Fibroblast of skin of back (primary cell): ENCODE measurements at places on chromosomes 1 and 21.

- DNase-seq = no peak
Observed at GRCh38 chr1:215479567-215479966, 87.5 kb upstream of the KCTD3 start.

GRCh38 chr1:145997718-145998023 lies 1.3 kb upstream of the TXNIP start:
- DNase-seq = no peak

- DNase-seq = no peak
Observed at GRCh38 chr1:170657275-170657853, 6.6 kb upstream of the PRRX1 start.

GRCh38 chr1:217072926-217073325 lies 349.7 kb upstream of the ESRRG start:
- no peak for DNase-seq

GRCh38 chr1:58585581-58586151 lies 8.6 kb upstream of the TACSTD2 start:
- peak; percentile 25 for DNase-seq

DNA sequence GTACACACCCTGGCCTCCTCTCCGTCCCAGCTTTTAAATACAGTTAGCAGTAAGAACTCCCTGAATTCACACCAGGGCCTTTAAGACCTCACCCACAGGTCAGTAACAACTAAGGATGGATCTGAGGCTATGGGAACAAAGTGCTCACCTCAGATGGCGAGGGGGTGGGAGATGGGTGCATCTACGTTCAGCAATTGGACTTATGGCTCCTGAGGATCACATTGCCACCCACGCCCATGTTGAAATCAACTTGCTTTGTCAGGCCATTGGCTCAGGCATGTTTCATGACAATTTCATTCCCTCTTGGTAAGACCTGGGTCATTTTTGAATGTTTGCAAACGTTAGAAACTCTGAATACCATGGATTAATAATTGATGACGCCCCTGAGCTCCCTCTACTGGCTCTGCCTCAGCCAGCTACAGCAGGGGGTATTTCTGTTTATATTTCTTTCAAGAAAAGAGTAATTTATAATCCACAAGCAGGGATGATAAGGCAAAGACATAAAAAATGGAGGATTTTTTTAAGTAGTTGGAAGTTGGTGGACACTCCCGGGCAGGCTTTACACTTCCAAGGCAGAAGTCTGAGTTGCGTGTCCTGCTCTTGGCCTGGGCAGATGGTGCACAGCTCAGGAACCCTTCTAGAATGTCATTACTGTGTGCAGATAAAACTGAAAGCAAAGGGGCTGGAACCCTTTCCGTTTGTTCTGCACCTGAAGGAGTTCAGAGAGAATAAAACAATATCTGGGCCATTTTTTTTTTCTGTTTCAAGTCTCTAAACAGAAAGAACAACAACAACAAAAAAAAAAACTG lies 13.7 kb upstream of the LBR start:
- no peak for DNase-seq

- DNase-seq = no peak
Observed at GRCh38 chr1:912740-913301, 10.9 kb upstream of the SAMD11 start.

DNA sequence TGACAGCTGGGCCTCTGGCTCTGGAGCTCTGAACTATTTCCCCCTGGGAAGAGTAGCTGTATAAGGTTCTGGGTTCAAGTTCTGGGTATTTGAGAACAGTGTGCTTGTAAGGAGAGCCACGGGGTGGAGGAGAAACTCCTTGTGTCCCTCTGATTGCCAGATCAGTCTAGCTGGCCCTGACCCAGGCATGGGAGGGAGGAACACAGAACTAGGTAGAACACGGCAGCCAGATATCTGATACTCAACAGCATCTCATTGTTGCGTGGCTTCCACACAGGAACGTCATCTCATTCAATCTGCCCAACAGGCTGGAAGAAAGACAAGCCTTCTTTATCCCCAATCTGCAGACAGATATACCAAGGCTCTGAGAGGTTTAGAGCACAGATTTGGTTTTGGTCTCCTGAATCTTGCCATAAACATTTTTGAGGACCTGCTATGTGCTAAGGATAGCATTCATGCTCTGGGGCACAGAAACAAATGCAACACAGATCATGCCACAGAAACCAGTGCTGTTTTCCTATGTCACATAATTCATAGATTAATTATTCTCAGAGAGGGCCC lies 83.8 kb downstream of the PLXNA2 start:
- DNase-seq = no peak

DNA sequence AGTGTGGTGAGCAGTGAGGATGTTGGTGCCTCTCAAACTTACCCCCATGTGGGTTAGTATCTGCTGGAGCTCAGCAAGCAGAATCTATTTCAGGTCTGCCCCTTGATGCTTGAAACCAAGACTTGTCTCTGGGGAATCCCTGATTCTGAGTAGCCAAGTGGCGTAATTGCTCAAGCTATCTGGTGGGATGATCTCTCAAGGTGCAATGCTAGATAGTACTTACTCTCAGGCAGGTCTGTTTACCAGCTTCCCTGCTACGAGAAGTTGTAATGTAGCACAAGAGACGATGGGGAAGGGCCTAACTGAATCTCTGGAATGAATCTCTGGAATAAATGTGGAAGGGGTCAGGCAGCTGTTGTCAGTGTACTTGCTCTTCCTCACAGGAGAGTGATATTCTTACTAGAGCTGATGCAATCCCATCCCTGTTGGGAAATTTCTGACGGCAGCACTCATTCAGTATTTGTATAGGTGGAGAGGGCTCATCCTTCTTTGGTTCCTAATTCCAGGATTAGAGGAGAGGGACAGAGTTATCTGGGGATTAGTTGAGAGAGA lies 65.4 kb downstream of the MACF1 start:
- DNase-seq = peak; percentile 53

- no peak for DNase-seq
Observed at GRCh38 chr1:22633697-22634463, 2.5 kb upstream of the C1QA start.

- DNase-seq = no peak
Observed at GRCh38 chr1:172951730-172952365, 98.9 kb downstream of the TNFSF18 start.

GRCh38 chr1:21594935-21595897 lies 73.9 kb downstream of the RAP1GAP start:
- peak; percentile 68 for DNase-seq

- DNase-seq = peak; percentile 27
Observed at GRCh38 chr1:205739348-205740160, 10.4 kb downstream of the NUCKS1 start.

GRCh38 chr1:176102768-176103350 lies 104.2 kb downstream of the COP1 start:
- DNase-seq = no peak

DNA sequence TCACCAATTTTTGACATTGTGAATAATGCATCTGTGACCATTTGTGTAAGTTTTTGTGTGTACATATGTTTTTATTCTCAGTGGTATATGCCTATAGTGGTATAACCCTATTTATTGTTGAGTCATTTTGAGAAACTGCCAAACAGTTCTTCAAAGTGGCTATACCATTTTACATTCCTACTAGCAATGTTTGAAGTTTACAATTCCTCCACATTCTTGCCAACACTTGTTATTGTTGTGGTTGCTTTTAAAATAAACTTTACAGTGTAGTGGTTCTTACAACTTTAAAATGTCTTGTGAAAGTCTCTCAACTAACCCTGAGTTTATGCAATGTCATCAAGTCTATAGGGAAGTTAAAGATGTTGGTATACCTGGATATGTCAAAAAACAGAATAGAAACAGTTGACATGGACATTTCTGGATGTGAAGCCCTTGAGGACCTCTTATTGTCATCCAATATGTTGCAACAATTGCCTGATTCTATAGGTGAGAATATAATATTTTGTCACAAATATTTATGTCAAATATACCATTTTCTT lies 219.4 kb downstream of the LRRC40 start:
- peak; percentile 40 for DNase-seq

DNA sequence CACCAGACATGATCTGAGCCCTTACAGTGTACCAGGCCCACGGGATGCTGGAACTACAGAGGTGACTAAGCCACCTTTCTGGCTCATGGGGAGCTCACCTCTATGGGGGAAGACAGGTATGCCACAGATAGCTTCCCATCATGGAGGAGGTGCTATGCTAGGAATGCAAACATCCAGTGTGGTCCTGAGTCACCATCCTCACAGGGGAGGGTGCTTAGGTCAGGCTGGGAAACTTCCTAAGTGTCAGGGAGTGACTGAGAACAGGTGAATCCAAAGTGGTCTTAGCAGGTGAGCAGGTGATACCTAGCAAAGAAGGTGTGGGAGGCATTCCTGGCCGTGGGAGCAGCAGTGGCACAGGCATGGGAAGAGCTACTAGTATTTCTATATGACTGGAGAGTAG lies 8.6 kb upstream of the RASSF5 start:
- no peak for DNase-seq

- DNase-seq = peak; percentile 13
Observed at GRCh38 chr1:225156254-225156653, 226.8 kb downstream of the DNAH14 start.

- peak; percentile 13 for DNase-seq
Observed at GRCh38 chr1:39926343-39926793, 24.7 kb upstream of the MYCL start.

DNA sequence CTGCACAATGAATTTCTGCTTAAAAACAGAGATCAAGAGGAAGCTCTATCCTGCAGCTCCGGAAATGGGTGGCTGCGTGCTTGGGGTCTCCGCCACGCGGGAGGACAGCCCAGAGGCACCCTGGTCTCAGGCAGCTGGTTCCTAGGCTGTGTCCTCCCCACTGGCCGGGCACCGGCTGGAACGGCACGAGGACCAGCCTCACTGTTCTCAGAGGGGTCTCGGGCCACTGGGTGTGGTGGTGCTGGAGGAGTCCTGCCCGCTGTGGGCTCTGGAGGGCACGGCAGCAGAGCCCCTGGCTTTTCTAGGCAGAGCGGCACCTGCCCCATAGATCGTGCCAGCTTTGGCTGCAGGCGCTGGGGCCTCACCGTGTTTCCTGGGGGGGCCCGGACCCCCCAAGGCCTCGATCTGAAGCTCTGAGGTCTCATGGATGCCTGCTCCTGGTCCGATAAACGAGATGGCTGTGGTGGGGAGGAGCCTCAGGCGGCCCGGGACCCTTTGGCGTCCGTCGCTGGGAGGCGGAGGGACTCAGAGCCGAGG lies 8.2 kb upstream of the RNF223 start:
- DNase-seq = no peak

DNA sequence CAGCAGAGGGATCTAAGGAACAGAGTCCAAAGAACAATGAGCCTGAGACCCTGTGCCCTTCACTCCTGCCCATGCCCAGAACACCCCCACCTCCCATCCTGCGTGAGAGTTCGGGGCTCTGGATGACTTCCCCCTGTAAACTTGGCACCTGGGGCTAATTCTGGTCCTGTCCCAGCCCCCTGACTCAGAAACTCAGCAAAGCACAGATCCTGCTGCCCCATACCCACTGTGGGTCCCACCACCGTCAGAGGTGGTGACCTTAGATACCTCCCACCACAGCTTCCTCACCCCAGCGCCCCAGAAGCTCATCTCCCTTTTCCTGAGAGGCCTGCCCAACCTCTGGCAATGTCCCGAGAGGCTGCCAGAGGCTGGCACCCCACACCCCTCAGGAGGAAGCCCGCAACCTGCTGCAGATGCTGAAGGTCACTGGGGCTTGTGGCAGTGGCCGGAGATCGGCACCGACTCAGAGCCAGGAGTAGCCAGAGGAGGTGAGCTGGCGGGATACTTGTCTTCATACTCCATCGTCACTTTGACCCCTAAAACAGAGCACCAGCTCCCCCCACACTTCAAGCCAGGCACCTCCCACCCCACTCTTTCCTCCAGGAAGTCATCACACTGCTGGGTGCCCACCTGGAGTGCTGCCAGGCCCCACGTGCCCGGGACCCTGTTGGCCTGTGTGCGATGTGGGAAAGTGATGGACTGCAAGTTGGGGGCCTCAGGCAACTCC lies 111.6 kb upstream of the IFFO2 start:
- no peak for DNase-seq

GRCh38 chr1:164735315-164736052 lies 176.5 kb downstream of the PBX1 start:
- DNase-seq = peak; percentile 56

- DNase-seq = peak; percentile 42
Observed at GRCh38 chr1:186618401-186619170, 61.6 kb downstream of the PTGS2 start.

DNA sequence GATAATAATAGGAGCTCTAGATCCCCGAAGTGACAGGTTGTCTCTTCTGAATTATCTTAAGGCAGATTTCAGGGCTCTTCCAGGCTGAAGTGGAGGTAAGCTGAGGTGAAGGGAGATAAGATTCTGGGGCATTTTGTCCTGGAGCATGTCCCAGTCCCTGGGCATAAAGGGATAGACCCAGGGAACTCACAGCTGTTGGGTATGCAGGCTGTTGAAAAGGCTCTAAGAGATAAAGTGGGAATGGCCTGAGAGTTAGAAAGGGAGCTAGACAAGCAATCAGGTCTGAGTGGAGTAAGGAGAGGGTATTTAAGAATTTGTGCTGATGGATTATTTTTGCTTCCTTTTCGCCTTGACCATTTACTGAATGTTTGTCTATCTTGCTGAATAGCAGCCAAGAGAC lies 123.7 kb downstream of the NOS1AP start:
- DNase-seq = no peak

DNA sequence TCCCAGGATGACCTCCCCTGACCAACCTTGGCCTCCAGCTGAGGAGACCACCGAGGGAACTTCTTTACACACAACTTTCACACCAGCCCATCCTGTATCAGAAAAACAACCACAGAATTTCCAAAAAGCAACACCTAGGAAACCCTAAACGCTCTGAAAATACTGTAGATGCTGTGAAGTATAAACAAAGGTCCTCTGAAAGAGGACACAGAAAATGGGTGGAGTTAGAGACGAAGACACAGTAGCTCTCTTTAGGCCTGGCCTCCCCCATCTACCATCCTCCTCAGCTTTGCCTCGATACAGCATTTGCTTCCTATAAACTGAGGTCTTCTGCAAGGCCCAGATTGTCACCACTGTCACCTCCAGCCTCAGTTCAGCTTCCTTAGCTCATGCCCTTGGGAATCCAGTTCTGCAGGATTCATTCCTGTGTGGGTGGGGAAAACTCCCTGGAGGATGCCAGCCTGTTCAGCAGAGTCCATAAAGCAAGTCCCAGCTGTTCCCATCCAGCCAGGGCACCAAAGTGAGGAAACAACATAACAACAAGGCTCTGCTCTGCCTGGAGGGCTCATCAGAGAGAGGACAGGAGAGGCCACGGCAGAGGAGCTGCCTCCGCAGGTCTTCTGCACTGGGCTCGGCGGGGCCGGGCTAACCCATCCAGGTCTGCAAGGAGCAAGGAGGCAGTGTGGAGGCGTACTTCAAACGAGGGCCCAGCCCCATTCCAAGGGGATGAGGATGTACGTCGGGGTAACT lies 15.0 kb downstream of the PIK3C2B start:
- no peak for DNase-seq
